RWPE1 (cell line): ENCODE measurements at places on chromosomes 1 and 21.

- peak; percentile 98 for DNase-seq
Observed at GRCh38 chr21:36429947-36430546, 44.9 kb downstream of the CHAF1B start.

DNA sequence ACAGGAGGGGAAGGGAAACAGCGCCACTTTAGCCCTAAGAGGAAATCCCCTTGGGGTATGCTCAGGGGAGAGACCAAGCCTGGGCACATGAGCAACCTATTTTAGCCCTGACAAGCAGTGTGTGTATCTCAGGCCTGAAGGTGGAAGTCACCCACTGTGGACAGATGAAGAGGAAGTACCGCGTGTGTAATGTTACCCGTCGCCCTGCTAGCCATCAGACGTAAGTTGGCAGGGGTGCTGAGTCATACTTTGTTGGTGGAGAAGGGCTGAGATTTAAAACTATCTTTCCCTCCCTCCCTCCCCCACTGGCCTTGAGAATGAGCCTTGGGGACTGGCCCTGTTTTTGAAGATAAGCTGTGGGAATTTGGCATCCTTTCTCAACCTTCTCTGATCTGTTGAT, 11.2 kb downstream of the AGO1 start:
- DNase-seq, result no peak

GRCh38 chr1:109161858-109162606, 48.1 kb downstream of the ELAPOR1 start:
- peak; percentile 55 for DNase-seq

DNA sequence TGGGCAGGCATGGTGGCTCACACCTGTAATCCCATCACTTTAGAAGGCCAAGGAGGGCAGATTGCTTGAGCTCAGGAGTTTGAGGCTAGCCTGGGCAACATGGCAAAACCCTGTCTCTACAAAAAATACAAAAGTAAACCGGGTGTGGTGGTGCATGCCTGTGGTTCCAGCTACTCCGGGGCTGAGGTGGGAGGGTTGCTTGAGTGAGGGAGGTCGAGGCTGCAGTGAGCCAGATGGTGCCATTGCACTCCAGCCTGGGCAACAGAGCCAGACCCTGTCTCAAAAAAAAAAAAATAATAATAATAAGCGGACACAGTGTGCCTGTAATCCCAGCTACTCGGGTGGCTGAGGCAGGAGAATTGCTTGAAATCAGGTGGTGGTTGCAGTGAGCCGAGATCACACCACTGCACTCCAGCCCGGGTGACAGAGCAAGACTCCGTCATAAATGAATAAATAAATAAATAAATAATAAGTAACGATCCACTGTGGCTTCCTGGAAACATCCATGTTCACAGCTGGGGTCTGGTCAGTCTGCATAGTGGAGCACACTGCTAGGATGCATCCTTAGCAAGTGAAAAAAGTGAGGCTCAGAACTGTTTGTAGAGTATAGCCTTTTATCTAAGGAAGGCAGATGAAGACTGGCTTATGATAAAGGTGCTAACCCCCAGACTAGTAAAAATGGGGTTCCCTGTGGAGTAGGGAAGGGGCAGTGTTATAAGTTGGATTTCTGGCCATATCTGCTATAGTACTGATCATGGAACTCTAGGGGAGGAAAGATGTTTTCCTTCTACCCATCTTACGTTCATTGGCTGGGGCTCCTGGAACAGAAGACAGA, 15.7 kb downstream of the PKNOX1 start:
- no peak for DNase-seq

DNA sequence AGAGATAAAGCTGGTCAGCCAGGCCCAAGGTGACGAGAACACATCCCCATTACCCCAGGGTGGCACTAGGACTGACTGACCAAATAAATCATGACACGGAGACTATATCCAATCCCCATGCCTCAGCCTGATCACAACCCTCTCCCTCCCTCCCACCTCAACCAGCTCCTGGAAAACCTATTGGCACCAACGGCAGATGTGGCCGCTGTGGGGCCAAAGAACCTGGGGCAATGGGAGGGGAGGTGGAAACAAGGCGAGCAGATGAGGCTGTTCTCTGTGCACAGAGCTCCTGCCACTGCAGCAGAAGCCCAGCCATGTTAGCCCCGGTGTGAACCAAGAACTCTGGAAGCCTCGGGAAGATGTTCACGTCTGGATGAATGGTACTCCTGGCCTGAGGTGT, 77.6 kb downstream of the CD247 start:
- DNase-seq, result no peak

DNA sequence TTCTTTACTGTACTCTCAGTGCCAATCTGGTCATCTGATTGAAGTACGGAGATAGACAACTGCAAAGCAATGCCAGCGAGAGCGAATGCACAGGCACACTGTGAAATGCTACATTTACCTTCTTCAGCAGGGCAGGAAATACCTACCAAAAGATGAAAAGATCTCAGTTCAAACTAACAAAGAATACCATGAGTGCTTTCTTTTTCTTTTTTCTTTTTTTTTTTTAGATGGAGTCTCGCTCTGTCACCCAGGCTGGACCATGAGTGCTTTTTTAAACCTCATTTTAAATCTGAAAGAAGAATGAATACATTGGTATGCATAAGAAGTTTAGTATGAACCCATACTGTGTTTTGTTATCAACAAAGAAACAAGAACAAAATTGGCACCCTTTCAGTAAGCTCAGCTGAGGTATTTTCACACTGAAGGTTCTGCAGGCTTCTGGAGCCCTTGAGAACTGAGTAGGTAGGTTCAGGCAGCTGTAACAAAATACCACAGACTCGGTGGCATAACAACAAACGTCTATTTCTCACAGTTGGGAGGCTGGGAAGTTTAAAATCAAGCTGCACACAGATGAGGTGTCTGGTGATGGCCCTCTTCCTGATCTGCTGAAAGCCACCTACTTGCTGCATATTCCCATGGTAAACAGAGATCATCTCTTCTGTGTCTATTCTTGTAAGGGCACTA, 1.7 kb upstream of the CHI3L2 start:
- no peak for DNase-seq

DNA sequence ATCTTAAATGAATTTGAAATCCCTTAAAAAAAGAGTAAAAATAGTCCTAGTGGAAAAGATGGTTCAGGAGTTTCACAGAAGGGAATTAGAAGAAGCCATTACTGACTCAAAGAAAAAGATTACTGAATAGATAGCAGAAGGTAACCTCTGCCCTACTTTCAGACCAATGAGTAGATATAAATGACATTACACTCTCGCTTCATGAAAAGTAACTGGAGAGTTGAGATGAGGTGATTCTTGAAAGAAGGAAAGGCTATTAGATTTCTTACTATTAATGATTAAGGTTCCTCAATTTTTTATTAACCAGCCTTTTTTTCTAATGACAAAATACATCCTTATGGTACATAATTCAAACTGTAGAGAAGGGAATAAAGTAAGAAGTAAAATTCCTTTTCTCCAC, 28.3 kb downstream of the CCN1 start:
- DNase-seq, result no peak

GRCh38 chr1:23718482-23718881, 24.8 kb upstream of the ELOA start:
- peak; percentile 33 for DNase-seq
